NCI-H526 (cell line): ENCODE measurements at places on chromosomes 16 and 17.

GRCh38 chr16:81483064-81483969, 38.7 kb downstream of the CMIP start:
- DNase-seq, result no peak

GRCh38 chr16:27425961-27426360, 24.0 kb downstream of the IL21R start:
- DNase-seq, result no peak

GRCh38 chr17:46151762-46152161, 41.5 kb downstream of the KANSL1 start:
- no peak for DNase-seq

- DNase-seq, result peak; percentile 79
These were observed 8.6 kb upstream of the ENPP7 start for GRCh38 chr17:79721993-79722671.

DNA sequence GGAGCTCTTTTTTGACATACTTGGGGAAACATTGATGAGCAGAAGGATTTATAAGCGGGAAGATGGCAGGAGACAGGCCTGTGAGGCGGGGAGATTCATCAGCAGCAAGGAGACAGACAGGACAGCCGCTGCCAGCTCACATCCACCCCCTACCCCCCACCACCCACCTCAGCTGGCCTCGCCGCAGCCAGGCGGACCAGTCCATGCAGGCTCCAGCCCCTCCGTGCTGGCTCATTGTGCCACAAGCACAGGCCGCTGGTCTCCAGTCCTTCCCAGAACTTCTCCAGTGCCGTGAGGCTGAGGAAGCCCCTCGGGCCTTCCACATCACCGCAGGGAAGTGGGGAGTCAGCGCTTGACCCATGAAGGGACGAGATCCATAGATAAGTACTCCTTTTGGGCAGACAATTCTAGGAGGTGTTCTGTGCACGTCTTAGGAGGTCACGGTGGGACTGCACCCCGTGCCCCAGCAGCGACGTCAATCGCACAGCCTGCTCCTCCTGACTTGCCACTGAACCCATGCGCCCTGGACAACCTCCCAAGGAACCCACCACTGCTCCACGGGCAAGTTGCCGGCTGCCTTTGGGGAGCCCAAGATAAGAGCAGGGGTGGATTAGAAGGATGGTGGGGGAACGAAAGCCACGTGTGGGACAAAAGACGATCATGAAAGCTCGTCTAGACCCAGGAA, 323.6 kb downstream of the C16orf95 start:
- DNase-seq, result no peak

DNA sequence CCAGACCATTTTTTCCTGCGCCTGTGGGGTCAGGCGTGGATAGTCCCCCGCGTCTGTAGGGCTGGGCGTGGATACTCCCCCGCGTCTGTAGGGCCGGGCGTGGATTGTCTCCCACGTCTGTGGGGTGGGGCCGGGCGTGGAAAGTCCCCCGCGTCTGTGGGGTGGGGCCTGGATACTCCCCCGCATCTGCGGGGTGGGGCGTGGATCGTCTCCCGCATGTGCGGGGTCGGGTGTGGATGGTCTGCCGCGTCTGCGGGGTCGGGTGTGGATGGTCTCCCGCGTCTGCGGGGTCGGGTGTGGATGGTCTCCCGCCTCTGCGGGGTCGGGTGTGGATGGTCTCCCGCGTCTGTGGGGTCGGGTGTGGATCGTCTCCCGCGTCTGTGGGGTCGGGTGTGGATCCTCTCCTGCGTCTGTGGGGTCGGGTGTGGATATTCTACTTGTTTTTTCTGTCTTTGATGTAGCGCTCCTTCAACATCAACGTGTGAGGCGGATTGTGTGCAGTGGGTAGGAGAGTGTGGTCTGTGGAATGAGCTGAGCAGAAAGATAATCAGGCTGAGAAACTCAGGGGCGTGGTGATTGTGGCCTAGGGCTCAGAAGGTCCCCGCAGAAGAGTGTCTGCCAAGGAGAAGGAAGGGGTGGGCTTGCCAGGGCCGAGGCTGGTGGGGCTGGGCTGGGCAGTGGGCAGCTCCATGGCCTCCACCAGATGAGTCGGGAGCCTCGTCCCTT, 3.2 kb downstream of the GNPTG start:
- DNase-seq, result no peak

GRCh38 chr17:32277284-32277683, 11.7 kb downstream of the RHBDL3 start:
- DNase-seq, result no peak

GRCh38 chr17:58205936-58206335, 13.1 kb downstream of the MKS1 start:
- DNase-seq, result no peak

- peak; percentile 50 for DNase-seq
These were observed 2.1 kb upstream of the HES7 start for GRCh38 chr17:8125947-8126490.

GRCh38 chr16:76118344-76118743, 158.9 kb upstream of the CNTNAP4 start:
- no peak for DNase-seq
